ENCODE measurements at places on chromosomes 1 and 21.

DNA sequence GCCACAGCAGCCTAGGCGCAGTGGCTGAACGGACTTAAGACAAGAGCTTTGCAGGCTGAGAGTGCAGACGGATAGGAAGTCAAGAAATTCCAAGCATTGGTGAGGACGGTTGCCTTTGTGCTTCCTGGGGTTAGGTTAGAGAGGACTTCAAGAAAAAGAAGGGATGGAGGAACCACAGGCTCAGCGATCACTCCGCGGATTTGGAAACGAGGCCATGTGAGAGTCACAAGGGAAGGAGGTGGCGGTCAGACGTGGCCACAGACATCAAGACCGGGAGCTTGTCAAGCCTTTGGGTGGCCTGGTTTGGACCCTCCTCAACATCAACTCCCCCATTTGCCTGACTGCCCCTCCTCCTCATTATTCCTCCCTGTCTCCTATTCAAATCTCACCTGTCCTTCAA is 62.3 kb downstream of the NID1 start:
- DNase-seq, result no peak

GRCh38 chr1:59682396-59683080 is 132.2 kb upstream of the HOOK1 start:
- DNase-seq, result no peak

- DNase-seq, result no peak
Measured at GRCh38 chr1:2229037-2229864, 1.1 kb downstream of the SKI start.

DNA sequence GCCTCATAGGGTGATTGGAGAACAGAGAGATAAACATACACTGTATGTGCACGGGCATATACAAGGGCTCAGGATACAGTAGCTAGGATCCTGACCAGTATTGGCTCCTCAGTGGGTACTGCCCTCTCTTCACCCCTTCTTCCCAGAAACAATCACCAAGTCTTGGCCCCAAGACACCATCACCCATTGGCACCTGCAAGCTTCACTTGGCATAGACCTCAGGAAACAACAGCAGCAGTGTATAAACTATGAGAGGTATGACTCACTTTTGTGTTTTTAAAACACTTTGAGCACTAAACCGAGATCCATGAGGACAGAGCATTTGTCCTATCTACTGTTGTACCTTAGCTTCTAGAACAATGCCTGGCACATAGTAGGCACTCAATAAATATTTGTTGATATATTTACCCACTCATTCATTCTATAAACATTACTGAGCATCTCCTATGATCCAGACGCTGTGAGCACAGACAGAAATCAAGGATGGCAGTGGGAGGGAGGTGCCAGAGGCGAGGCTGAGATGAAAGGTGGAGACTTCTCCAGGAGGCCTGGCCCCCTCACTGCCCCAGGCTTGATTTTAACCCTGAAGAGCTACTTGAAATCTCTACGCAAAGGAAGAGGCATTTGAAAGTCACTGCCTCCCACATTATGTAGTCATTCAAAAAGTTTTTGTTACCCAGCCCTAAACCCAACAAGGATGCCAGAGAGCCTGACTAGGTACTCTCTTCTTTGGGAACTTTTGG is 95.2 kb downstream of the CAMK2N1 start:
- no peak for DNase-seq

DNA sequence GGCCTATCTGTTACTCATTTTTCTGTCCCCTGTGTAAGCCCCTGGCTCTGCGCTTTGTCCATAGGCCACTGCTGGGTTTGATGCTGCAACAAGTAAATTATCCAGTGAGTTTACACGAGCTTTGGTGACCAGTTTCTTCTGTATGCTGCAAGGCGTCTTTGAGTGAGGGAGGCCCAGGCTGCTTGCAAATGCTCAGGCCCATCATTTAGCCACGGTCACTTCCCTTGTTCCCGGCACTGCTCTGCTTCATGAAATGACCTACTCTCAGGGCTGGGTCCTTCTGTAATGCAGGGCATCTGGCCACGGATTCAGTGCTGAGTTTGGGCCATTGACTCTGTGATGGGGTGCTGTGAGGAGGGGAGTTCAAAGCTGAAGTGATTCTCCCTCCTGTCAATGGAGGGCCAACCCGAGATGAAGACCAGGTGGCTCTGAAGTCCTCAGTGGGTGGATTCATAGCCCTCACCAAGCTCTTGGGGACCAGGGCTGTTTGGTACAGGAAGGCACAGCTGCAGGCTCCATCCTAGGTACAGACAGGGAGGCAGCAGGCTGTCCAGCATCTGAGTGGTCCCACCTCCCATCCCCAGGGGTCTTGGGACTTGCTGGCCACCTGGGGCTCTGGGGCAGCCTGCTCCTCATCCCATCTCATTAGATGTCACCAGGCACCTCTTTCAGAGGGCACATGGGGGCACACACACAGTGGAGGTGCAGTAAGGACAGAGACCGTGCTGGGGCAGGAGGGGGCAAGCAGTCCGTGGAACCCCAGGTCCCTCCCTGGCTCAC is 21.7 kb downstream of the LHX4 start:
- no peak for DNase-seq

DNA sequence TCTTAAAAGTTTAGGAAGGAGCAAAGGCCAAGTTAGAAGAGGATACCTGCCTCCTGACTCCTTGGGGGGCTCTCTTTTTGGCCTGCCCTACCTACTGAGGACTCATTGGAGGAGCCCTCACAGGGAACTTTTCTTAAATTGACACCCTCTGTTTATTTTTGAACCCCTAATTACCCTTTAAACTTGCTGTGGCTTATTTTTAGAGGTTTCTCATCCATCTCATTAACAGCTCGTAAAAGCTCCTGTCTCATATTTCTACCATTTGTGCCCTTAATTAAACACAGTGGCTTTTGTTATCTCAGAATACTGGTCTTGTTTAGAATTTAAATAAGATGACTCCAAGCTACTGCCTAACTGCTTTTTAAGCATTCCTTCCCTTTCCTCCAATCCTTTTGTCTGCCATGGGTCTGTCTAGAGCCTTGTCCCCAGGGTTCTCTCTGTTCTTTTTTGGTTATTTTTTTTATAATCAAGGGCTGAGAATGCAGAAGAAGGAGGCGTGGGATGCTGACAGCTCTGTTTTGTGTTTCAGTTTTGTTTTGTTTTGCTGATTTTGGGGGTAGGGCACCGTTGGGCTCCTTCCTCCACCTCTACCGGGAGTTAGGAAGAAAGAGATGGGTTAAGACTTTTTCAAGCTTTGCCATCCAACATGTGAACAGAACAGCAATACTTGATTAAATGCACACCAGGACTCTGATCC is 78.0 kb downstream of the SYT6 start:
- DNase-seq, result no peak

DNA sequence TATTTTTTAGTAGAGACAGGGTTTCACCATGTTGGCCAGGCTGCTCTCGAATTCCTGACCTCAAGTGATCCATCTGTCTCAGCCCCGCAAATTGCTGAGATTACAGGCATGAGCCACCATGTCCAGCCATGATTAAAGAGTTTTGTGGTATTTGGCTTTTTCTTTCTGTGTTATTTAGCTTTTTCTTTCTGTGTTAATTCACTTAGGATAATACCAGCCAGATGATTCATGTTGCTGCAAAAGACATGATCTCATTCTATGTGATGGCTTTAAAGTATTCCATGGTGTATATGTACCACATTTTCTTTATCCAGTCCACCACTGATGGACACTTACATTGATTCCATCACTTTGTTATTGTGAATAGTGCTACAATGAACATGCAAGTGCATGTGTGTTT is 1135.2 kb downstream of the AMY1C start:
- no peak for DNase-seq

GRCh38 chr1:48540587-48540986 is 68.6 kb upstream of the SPATA6 start:
- DNase-seq, result no peak

DNA sequence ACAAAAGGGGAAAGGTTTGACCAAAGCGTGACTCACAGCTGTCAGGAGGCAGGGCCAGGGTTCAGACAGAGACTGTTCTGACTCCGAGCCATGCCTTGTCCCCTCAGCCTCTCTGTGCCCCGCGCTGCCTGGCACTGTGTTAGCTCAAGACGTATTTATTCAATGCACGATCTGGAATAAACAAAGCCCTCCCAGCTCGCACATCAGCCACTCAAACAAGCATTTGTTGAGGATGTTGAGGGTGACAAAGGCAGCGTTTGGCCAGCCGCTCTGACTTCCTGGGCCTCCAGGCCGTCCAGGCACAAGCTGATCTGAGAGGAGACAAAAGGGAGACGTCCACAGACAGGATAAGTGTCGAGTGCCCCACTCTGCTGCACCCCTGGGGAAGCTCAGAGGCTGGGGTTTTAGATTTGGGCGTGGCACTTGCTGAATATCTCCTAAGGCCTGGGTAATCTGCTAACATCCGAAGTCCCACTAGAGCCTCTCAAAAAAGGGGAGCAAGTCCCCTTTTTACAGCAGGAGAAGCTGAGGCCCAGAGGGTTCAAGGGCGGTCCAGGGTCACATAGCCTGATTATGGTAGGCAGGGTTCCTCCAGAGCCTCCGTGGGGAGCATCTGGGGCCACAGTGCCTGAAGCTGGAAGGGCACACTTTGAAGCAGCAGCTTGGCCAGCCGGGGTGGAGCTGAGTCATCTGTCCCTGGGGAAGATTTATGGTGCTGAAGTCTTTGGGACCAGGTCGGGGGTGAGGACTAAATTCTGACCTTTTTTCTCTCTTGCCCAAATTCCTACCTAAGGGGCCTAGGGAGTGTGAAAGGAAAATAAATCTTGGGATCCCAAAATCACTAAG is 95.9 kb downstream of the SPSB1 start:
- DNase-seq, result no peak

DNA sequence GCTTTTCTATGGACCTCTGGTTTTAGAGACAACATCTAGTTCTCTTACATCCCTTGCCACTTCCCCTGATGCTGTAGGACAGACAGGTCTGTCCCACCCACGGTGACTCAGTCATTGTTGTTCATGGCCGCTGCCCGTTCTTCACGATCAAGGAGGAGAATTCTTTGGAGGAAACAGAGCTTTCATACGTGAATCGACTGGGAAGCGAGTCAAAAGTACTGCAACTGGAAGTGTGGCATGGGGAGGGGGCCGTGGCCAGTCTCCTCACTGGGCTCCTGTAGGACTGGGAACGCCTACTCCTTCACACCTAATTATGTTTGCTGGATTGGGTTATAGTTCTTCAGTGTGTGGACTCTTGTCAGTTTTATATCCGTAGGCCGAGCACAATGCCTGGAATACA is 4.4 kb upstream of the SLC37A1 start:
- DNase-seq, result peak; percentile 61

GRCh38 chr1:236882678-236883077 is 87.6 kb downstream of the MTR start:
- DNase-seq, result no peak

DNA sequence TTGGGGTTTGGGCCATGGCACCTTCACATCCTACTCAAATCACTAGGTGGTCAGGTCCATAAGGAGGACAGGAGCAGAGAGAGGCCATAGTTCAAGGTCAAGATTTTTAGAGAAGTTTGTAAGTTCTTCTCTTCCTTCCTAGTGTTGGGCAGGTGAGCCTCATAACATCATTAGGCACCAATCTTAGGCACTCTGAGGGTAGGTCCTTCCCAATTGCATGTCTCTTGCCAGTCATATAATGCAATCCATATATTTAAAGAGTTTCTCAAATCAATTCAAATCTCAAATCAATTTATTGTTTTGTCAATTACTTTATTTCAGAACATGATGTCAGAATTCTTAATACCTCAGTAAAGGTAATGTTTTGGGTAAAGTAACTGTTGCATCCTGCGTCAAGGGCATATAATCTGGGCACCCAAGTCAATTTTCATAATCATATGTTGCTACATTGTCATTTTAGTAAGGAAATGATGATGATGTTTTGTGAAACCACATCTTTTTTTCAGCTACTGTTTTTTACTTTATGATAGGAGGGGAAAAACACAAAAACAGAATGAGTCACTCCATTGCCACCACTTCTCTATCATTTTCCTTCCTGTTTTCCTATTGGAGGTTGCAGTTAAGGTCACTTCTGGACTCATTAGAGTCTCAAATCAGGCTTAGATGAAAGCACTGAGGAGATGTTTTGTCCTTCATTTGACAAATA is 122.7 kb downstream of the UCHL5 start:
- no peak for DNase-seq

GRCh38 chr1:77476475-77476874 is 194.7 kb downstream of the AK5 start:
- no peak for DNase-seq

DNA sequence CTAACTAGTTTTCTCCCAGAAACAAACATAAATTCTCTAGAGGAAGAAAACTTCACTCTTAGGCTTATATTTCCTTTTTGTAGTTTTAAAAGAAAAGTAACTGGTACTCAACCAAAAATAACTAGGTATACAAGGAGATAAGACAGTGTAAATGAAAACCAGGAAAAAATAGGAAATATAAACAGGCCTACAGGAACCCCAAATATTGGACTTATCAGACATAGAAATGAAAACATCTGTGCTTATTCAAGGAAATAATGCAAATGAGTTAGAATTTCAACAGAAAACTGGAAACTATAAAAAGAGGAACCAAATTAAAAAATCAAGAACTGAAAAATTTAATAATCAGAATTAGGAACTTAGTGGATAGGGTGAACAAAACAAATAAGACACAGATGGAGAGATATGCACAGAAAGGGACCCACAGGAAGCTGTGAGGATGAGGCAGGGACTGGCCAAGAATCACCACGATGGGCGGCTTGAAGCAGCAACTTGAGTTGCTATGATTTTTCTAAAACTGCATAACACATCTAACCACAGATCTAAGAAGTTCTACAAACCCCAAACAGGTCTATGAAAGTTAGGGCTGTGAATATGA is 67.5 kb upstream of the ACTRT2 start:
- DNase-seq, result no peak

DNA sequence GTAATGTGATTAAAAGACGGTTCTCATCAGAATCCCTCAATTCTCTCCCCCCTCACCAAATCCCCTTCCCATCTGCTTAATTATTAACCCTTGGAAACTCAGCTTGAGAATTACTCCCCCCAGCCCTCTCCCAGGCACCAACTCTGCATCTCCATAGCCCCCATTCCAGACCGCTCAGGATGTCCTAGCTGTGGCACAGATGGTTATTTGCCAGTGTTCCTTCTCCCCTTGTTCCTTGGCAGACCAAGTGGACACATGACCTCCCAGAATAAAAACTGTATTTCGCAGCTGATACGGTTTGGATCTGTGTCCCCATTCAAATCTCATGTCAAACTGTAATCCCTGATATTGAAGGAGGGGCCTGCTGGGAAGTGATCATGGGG is 14.6 kb downstream of the HENMT1 start:
- no peak for DNase-seq

DNA sequence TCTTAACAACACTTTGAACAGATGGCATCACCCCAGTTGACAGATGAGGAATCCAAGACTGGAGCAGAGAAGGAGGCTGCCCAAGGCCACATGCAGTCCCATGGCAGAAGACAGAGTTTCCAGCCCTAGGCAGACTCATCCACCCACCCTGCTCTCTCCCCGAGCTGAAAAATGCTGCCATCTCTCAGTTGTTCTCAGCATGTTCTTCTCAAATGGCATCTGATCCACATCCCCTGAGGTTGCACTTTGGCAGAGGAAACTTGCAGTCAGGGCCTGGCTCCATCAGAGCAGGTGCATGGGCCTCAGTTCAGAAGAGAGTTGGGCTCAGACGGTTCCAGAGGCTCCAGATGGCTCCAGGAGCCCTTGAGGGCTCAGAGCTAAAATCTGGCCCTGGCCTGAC is 709.4 kb downstream of the MATN1 start:
- no peak for DNase-seq

- no peak for DNase-seq
Measured at GRCh38 chr21:46149205-46149901, 6.0 kb downstream of the FTCD start.
